ENCODE measurements at places on chromosomes 3 and 15.

- peak; percentile 65 for DNase-seq
Observed at GRCh38 chr15:90184786-90185704, 16.1 kb upstream of the SEMA4B start.

DNA sequence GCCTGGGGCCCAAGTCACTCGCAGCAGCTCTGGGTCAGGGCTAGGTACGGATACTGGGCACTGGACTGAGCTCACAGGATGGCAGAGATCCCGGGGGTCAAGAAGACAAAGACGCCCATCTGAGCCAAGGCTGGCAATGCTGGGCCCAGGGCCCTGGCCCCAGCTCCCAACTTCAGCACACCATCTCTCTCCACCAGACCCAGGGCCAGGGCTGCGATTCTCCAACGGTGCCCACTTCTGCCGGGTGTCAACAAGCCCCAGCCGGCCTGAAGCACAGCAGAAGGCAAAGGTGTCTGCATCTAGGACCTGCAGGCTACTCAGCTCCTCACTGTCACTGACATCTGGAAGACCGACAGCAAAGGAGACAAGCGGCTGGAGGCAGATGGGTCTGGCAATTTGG is 8.6 kb downstream of the WDR73 start:
- no peak for DNase-seq

- DNase-seq = no peak
Observed at GRCh38 chr15:101138913-101139880, 112.7 kb downstream of the CHSY1 start.

- no peak for DNase-seq
Observed at GRCh38 chr3:28590860-28591259, 242.2 kb upstream of the AZI2 start.

DNA sequence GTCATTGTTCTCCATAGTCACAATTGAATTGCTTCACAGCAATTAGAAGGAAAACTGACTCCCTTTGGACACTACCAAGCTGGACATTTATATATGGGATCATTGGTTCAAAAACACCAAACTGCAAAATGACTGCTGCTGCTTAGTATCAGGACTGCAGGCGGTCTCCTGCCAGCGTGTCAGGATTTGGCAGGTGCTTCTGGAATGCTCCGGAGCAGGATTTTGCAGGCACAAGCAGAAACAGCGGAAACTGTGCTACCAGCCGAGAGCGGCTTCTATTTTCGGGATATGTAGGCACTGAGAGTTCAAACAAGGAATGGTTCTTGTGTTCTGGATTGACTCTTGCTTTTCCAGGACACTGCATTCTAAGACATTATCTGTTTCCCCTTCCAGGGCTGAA is 95.5 kb downstream of the SSR3 start:
- DNase-seq = no peak

GRCh38 chr15:69648775-69649735 is 196.4 kb downstream of the RPLP1 start:
- no peak for DNase-seq

DNA sequence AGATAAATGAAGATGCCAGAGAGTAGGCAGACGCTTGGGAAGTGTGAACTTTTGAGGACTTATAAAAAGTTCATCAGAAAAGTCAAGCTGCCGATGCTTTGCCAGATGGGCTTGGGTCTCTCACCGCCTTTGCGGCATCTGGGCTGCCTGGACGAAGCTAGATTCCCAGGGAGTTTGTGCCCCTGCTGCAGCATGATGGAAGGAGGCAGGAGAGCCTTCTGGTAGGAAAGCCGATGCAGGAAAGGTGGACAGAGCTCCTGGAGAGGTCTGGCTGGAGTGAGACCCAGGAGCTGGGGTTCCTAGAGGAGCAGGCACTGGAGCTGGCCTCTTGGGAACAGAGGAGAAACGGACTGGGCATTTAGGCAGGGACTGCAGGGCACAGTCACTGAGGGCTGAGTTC is 51.9 kb upstream of the ATP2B2 start:
- no peak for DNase-seq

DNA sequence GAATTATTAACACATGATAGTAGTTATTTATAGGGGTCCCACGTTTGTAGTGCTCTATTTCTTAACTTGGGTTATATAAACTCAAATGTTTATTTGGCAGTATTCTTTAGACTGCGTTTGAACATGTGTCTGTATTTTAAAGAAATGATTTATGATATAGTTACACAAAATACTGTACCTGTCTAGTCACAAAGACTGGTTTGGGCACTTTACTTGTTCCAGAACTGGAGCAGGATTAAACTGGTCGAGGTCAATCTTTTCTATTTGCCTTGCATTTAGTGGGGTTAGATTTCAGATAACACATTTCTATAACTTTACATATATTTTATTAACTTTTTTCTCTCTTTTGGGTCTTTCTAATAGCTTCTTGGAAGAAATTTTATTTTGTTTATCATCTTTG is 39.5 kb downstream of the HACD3 start:
- no peak for DNase-seq

- no peak for DNase-seq
Observed at GRCh38 chr15:61742591-61742990, 317.7 kb downstream of the VPS13C start.

GRCh38 chr3:197953325-197953724 is 3.3 kb downstream of the RPL35A start:
- DNase-seq = no peak

DNA sequence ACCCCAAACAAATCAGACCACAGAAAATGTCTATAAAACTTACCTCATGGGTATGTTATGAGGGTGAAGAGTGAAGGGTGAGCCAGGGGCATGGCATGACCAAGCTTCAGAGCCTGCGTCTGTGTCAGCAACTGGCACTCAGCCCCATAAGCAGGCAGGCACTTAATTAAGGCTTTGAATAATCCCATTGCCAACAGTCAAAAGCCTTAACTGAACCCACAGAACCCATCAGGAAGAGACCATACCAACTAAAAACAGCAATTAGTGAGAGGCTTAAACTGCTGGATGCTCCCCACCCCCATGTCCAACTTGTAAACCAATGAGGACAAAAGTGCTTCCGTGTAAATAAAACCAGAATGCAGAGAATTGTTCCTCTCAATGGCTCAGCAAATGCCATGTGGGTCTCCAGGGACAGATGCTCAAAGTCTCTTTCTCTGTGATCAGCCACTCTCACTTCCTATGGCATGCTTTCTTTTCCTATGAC is 126.0 kb downstream of the MYLK start:
- DNase-seq = no peak

DNA sequence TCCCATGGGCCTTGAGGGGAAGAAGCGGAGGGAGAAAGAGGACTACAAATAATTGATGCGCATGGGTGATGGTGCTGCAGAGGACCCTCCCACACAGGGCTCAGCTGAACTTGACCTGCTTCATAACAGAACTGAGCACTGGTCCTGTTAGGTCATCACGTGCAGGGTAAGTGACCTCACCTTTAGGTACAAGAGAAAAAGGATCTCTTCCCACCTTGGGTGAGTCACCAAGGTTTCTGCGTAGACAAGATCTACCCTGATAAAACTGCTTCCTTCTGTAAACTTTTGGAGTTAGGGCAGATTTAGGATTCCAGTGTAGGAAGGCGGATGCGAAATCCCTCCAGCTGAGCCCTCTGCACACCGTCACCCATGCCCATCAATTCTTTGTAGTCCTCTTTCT is 67.1 kb downstream of the FEM1B start:
- DNase-seq = no peak

GRCh38 chr3:149038322-149038721 is 47.0 kb downstream of the GYG1 start:
- no peak for DNase-seq

DNA sequence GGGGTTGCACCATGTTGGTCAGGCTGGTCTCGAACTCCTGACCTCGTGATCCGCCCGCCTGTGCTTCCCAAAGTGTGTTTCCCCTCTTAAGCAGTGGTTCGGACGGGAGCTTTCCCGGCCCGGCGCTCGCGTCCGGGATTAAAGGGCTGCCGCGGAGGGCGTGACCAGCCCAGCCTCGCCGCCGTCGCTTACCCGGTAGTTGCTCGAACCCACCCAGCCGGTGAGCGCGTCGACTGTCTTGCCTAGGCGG is 513 bp downstream of the CLASP2 start:
- DNase-seq = peak; percentile 78

DNA sequence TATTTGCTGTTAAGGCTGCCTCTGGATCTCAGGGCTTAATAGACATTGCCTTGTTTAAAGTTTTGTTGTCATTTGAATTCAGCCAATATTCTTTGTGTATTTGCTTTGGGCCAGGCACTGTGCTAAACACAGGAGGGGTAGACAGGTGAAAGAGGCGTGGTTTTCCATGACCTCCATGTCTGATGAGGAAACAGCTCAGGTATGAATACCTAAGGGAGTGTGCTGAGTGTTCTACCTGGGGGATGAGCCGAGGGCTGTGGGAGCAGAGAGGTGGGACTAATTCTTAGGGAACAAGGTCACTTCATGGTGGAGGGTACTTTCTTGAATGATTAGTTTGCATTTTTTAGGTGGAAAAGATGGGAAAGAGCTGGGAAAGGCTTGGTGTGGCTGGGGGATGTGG is 108.2 kb downstream of the THSD4 start:
- no peak for DNase-seq

- no peak for DNase-seq
Observed at GRCh38 chr3:171342783-171343420, 117.3 kb downstream of the TNIK start.

- DNase-seq = no peak
Observed at GRCh38 chr3:154074966-154075365, 46.2 kb upstream of the ARHGEF26 start.

DNA sequence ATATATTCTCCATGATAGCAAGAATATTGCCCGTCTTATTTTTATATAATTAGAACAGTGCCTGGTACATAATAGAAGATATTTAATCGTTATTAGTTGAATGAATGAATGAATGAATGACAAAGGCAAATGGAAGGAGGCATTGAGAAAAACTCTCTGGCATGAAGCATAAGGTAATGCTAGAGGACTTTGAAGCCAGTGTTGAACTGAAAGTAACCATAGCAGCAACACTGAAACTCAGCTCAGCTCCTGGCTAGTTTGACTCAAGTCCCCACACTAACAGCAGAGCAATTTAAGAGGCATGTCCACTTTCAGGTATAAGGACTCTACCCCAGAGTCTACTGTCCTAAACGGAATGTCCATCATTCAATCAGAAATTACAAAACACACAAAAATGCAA is 227.0 kb downstream of the CPNE4 start:
- no peak for DNase-seq

- DNase-seq = no peak
Observed at GRCh38 chr3:20930034-20930433, 744.0 kb upstream of the SGO1 start.

DNA sequence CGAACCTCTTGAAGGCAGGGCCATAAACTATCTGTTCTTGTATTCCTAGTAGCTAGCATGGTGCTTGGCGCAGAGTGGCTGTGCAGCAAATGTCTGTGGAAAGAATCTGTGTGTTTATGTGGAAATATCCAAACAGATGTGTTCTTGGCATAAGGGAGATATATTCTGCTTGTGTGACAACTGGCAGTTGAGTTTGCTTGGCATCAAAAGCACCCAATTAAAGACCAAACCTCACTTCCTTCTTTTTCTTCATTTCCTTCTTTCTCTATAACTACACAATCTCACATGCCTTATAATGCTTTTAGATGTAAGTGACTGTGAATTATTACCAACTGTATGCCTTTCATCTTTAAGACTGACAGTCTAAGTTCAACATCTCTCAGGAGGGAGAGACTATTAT is 296.5 kb downstream of the SLC9A9 start:
- DNase-seq = no peak

- DNase-seq = no peak
Observed at GRCh38 chr3:119428538-119428937, 34.9 kb downstream of the TMEM39A start.

DNA sequence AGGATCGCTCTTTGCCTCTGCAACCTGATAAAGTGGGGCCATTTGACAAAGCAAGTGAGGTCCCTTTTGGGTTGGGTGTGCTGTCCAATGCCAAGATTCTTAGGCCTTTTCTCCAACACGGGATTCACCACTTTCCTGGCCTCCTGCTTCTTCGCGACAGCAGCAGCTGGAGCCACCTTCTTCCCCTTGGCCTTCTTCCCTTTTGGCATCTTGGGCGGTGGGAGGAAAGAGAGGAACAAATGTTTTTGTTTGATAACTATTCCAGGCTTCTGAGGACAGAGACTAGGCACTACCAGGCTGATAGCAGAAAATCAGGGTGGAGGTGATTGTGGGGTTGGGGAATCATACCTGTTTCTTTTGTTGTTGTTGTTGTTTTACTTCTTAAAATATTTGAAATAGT is 30.0 kb upstream of the FAM81A start:
- DNase-seq = no peak

DNA sequence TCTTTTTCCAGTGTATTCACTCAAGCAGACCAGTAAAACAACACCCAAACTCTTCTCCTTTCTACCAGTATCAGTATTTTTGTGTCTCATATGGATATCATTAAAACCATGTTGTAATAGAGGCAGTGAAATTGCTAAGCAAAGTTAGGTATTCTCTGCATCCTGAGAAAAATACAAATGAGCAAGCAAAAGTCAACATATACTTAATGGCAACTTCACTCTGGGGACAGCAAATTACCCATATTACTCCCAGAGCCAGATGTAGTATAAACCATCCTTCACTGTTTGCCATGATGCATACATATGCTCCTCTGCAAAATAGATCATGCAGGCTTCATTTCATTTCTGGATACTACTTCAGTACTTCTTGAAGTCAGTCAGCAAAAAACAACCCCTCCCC is 22.1 kb downstream of the UBA5 start:
- no peak for DNase-seq

DNA sequence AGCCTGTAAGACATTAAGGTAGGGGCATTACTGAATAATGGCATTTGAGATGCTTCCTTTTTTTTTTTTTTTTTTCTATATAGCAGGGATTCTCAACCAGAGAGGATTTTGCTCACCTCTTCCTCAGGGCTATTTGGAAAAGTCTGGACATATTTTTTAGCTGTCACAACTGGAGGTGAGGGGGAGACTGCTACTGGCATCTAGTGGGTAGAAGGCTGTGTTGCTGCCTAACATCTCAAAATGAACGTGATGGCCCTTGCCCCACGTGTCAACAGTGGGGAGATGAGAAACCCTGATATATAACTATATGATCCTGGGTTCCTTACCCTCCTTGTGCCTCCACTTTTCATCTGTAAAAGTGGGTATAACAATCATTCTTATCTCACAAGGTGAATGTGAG is 71.9 kb downstream of the CADPS start:
- no peak for DNase-seq

DNA sequence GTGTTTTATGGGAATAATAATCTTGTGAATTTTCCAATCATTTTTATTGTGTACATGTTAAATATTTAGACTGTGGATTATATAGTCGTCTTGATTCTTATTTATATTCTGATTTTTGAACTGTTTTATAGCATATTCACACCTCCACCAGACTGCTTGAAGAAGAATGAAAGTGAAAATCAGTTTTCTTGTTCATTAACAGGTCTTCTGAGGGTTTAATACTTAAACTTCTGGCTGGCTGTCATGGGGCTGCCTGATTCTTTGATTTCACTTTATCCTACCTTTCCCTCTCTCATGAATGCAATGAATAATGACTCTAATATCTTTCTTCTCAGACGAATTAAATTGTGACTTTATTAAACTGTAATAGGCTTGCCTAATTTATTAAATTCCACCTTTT is 56.2 kb downstream of the ATP2C1 start:
- DNase-seq = no peak

Measured in suppressor macrophage treated with lipopolysaccharide for 4 hours (primary cell).